ENCODE measurements at places on chromosomes 5 and 9.

DNA sequence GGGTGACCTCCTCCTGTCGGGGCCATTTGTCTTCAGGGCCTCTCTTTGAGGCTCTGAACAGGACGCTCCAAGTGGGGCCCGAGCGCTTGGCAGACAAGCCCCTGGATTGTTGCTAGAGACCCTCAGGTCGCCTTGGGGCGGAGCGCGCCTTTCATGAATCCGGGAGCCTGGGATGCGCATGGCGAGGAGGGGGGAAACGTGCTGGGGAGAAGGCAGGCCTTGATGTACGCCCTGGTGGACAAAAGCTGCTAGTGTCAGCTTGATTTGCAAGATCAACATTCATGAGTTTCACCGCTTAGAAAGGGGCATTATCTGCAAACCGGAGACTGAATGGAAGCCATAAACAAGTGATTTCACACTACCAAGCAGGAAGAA, 226.3 kb downstream of the SMARCA2 start:
- no peak for DNase-seq
- no peaks in the 10 kb centered on the region for H3K36me3 ChIP-seq
- H3K4me1 ChIP-seq, result peaks cover 19% of the 10 kb centered on the region
- peaks cover 22% of the 10 kb centered on the region for H3K27me3 ChIP-seq
- peak overlapping the region; percentile 52 for H3K27ac ChIP-seq

- DNase-seq, result no peak
- H3K27ac ChIP-seq, result no peak overlapping the region
- no peaks in the 10 kb centered on the region for H3K36me3 ChIP-seq
- no peak overlapping the region for H3K4me3 ChIP-seq
- no peaks in the 10 kb centered on the region for H3K4me1 ChIP-seq
Measured at GRCh38 chr9:23543419-23543818, 282.6 kb downstream of the ELAVL2 start.

DNA sequence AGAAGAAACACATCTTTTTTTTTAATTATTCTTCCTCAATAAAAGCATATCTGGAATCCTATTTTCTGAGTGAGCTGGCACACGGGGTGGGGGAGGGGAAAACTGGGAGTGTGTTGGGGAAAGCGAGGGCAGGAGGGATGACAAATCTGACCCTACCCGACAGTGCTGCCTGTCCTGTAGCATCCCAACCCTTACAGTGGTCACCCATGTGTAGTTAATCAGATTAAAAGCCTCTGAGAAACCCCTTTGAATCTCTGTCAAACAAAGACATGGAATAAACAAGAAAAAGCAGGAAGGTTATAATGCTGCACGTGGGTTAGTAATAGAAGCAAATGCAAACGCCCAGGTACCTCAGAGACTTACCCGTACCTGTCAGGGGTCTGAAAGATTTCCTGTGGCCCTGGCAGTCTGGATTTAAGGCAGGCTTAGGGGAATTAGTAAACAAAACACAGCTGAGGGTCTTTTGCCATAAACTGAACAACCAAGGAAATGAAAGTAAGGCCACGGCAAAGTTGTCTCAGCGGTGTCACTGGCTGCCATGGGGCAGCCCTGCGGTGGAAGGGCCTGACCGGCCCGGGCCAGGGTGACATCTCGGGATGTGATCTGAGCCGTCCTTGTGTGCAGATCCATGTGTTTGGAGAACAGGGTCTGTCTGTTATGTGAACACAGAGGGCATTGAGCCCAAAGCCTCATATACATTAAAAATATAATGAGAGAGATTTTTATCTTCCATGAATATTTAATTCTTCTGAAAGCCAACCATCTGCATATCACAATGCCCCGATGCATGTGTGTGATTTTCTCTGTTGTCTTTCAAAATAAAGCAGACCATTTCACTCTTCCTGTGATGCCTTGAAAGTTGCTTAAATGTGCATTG, 308.2 kb downstream of the ZNF608 start:
- no peak for DNase-seq
- H3K4me1 ChIP-seq, result no peaks in the 10 kb centered on the region
- H3K4me3 ChIP-seq, result no peak overlapping the region

- no peak for DNase-seq
- no peaks in the 10 kb centered on the region for H3K36me3 ChIP-seq
- no peaks in the 10 kb centered on the region for H3K4me1 ChIP-seq
Measured at GRCh38 chr9:123438821-123439220, 82.8 kb downstream of the CRB2 start.

Measured in activated CD4-positive, alpha-beta T cell treated with anti-CD3 and anti-CD28 coated beads, Interleukin-2, amount 10 ng/mL, durations not matched to agents 7 days and 5 days (primary cell).